Dermis microvascular lymphatic vessel endothelial cell (primary cell): ENCODE measurements at places on chromosomes 2 and 18.

DNA sequence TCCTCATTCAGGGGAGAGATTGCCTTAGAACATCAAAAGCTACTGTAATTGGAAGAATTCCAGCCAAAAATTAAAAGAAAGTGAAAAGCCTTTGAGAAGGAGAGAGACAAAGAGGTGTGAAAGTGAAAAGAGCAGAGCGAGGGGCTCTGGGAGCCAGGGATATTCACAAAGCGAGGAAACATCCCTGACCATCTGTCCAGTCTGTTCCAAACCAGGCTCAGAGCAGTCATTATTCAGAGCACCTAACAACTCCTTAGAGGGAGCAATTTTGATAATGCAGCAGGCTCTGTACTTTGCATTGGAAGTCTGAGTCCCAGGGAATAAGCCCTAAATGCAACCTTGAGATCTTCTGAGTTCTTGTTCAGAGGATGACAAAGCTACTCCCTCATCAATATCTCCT is 119.1 kb upstream of the LYPD1 start:
- no peak for DNase-seq

GRCh38 chr2:72583376-72583775 is 242.5 kb downstream of the EXOC6B start:
- no peak for DNase-seq

GRCh38 chr18:79588636-79589481 is 90.7 kb upstream of the CTDP1 start:
- peak; percentile 15 for DNase-seq

DNA sequence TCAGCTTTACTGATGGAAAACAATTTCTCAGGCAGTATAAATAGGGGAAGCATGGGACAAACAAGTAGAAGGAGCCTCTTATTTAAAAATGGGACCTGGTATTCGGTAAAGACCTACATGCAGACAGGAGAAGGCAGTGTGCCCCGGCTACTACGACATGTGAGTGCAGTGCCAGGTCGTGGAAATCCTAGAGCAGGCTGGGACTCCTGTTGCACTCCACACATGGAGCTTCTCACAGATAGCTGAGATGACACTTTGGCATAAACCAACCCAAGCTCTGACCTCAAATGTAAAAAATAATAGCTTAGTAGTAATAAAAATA is 885 bp upstream of the DSEL start:
- DNase-seq, result no peak

GRCh38 chr2:119170504-119170903 is 12.0 kb upstream of the C1QL2 start:
- no peak for DNase-seq
